ENCODE measurements at places on chromosomes 4 and X.

- DNase-seq, result peak; percentile 60
Observed at GRCh38 chr4:169311643-169312365, 41.0 kb upstream of the SH3RF1 start.

- DNase-seq, result no peak
Observed at GRCh38 chr4:84877051-84877833, 89.2 kb downstream of the WDFY3 start.

GRCh38 chr4:131137196-131137595 lies 2011.9 kb upstream of the PCDH10 start:
- DNase-seq, result no peak

GRCh38 chr4:84710548-84710947 lies 127.6 kb downstream of the CDS1 start:
- DNase-seq, result no peak

GRCh38 chrX:39472161-39472560 lies 625.6 kb downstream of the BCOR start:
- DNase-seq, result no peak

DNA sequence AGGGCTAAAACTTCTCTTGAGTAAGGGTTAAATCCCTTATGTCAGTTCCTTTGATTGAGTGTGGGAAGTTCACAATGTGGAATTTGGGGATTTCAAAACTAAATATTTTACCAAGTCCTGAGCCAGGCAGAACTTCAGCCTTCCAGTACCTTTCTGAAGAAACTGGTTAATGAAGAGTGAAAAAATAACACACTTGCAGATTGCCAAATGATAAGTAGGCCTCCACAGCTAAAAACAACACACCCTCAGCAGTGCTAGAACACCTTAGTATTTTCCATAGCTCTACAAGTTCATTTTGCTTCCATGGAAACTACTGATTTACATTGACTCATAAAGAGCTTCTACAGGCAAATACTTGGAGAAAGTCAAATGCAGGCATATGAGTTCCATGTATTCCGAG lies 326.8 kb downstream of the ZNF674 start:
- DNase-seq, result no peak

DNA sequence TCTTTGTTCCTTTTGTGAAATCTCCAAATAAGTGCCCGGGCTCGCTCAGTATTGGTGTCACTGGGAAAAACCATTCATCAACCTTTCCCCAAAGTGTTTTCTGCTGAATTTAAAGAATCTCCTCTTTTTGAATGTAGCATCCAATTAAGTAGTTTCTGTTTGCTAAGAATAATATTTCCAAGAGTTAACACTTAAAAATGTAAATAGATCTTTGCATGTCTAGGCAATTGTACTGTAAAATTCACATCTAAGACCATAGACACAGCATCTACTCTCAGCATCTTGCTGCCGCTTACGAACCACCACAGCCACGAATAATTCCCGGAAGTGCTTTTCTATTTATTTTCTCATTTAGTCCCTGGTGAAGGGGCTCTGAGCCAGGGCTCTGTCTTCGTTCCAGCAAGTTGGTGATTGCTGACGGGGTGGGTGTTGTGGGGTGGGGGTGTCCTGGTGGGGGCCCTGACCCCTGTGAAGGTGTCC lies 1.4 kb downstream of the NSG1 start:
- DNase-seq, result no peak

DNA sequence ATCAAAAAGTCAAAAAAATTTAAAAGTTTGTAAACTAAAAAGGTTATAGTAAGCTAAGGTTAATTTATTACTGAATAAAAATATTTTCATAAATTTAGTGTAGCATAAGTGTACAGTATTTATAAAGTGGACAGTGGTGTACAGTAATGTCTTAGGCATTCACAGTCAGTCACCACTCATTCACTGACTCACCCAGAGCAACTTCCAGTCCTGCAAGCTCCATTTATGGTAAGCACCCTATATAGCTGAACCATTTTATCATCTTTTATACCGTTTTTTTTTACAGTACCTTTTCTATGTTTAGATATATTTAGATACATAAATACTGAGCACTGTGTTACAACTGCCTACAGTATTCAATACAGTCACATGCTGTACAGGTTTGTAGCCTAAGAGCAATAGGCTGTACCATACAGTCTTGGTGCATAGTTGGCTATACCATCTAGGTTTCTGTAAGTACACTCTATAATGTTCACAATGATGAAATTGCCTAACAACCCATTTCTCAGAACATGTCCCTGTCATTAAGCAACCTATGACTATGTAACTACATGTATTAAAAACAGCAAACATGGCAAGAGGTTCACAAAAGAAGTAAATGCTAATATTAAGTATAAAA lies 18.6 kb downstream of the ACSL4 start:
- no peak for DNase-seq

DNA sequence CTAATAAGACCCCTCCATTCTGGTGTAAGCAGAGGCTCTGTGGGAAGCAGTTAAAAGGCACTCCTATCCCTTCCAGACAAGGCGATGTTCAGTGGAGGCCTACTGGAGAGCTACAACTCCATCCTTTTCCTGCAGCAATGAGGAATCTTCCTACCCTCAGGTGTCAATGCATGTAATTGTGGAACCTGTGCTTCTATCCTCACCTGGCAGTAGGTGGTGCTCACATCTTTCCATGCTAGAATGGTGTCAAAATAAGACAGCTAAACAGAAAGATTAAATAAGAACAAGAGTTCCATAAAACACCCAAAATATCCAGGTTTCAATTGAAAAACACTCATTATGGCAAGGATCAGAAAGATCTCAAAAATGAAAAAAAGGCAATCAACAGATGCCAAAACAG lies 224.6 kb downstream of the IL15 start:
- no peak for DNase-seq

GRCh38 chrX:105870445-105870844 lies 48.1 kb downstream of the NRK start:
- no peak for DNase-seq

- no peak for DNase-seq
Observed at GRCh38 chr4:152106781-152107321, 346.0 kb upstream of the GATB start.

DNA sequence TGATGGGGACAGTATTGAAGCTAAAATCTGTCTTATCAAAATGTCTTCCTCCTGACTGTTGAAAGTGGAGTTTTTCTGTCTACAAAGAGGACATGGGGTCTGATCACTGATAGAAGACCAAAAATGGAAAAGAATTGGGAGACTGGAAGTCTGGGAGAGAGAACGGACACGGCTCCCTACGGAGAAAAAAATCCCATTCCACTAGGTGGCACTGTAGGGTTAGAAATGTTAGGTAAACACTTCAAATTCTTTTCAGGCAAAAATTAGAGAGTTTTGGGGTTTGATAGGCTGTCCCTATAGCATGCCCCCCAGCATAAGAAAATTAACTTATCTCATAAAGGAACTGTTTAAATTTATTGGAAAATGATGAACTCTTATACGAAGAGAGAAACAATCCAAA lies 200.5 kb downstream of the FAM133A start:
- no peak for DNase-seq

DNA sequence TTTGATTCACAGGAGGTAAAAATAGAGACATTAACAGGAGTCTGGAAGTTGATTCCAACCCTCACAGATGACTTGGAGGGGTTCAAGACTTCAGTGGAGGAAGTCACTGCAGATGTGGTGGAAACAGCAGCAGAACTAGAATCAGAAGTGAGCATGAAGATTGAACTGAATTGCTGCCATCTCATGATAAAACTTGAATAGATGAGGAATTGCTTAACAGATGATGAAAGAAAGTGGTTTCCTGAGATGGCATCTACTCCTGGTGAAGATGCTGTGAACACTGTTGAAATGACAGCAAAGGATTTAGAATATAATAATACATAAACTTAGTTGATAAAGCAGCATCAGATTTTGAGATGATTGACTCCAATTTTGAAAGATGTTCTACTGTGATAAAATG lies 76.5 kb downstream of the RELL1 start:
- DNase-seq, result no peak

DNA sequence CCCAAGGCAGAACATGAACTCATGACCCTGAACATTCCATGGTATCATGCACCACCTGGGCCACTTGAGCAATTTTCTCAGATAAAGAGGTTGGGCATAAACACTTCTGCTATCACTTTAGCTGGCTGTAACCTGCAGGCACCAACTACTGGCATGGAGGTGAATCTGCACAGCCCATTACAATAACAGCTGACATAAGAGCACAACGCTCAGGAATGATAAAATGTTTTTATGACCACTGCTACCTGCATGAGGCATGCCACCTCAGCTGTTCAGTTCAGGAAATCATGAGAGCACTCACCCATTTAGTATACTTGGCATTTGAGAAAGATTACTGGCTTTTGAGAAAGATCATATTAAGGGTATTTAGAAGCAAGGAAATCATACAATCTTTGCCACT lies 85.7 kb upstream of the SPIN4 start:
- no peak for DNase-seq

DNA sequence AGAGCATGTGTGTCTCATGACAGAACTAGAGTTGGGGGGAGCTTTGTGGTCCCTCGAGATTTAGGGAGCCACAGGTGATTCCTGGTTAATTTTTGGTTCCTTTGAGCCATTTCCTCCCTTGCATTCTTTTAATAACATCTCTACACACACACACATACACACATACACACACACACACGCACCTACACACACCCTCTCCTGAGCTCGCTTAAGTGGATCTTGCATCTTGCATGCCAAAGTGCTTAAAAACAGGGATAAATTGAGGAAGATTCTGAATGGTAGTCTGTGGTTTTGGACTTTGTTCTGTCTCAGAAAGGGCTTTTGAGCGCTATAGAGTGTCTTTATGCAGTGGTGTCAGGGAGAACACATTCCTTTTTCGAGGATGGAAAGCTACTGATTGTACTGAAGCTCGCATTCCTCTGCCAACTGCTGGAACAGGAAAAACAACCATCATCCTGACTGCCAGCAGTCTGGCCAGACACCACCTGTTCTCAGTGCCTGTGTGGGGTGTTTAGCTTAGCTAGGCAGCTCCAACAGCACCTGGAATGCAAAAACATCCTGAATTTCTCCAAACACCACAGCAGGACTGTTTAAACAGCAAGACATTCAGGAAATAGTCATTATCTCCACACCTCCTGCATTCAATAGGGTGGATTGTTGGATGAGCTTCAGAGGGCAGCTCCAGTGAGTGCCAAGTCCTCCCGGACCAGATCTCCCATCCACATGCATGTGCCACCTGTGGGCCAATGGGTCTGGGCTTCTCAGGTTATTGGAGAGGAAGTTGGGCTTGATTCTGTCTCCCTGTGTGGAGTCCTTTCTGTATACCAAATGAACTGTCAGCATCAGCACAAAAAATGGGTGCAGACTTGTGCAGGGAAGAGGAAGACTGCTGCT lies 21.9 kb upstream of the IGFBP7 start:
- DNase-seq, result no peak

- no peak for DNase-seq
Observed at GRCh38 chrX:66015900-66016689, 23.8 kb downstream of the VSIG4 start.

GRCh38 chrX:131626681-131627296 lies 82.9 kb downstream of the OR13H1 start:
- DNase-seq, result no peak

DNA sequence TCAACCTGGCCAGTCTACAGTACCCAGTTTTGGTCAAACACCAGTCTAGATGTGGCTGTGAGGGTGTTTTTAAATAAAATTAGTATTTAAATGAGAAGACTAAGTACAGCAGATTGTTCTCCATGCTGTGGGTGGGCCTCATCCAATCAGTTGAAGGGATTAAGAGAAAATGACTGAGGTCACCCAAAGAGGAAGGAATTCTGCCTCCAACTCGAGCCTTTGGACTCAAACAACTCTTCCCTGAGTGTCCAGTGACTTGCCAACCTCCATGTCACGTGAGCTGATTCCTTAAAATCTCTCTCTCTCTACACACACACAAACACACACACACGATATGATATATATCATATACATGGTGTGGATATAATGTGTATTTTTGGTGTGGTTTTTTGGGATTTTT lies 10.0 kb downstream of the TREX2 start:
- DNase-seq, result no peak

- peak; percentile 90 for DNase-seq
Observed at GRCh38 chr4:6327220-6327917, 57.7 kb downstream of the WFS1 start.

GRCh38 chr4:140937866-140938265 lies 181.7 kb upstream of the TBC1D9 start:
- DNase-seq, result no peak

DNA sequence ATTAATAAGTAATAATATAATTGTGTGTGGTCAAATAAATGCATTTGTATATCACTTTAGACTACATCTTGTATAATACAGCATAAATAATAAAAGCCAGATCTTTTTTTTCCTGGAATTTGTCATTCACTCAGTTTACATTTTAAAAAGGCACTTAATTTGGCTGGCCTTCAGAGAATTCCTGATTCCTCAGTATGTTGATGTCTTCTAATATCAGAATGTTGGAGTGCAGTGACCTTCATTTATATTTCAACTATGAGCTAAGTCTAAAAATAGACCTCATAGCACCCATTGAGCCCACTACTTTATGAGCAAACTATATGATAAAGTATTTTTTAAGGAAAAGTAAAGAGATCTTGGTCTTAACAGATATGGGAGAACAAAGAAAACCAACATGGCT lies 27.8 kb downstream of the ZNF330 start:
- no peak for DNase-seq

GRCh38 chrX:75421688-75422230 lies 101.1 kb downstream of the ZDHHC15 start:
- no peak for DNase-seq

GRCh38 chrX:34886011-34886410 lies 56.6 kb upstream of the FAM47B start:
- DNase-seq, result no peak

GRCh38 chr4:26912069-26912468 lies 51.4 kb downstream of the STIM2 start:
- DNase-seq, result no peak

GRCh38 chr4:65943076-65943475 lies 272.8 kb upstream of the EPHA5 start:
- DNase-seq, result no peak

GRCh38 chr4:4994312-4995097 lies 24.8 kb downstream of the CYTL1 start:
- no peak for DNase-seq

DNA sequence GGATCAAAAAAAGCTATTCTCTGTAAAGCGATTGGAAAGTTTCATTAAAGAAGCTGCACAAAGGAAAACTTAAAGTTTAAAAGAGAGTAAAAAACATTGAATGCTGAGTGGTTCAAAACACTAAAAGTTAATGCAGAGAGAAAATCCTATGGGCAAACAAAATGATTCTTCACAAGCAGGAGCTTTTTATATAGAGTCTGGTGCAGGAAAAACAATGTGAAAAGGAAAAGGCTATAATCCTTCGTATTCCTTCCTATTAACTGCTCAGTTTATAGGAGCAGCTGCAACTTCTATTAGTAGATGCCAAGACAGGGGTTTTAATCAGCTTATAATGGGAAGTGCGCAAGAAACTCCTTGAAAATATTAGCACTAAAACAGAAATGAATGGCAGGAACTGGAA lies 100.7 kb downstream of the PDGFC start:
- no peak for DNase-seq

GRCh38 chr4:7183161-7183560 lies 9.2 kb upstream of the SORCS2 start:
- no peak for DNase-seq

Data from GM10248 (cell line).